Motor neuron (in vitro differentiated cells): ENCODE measurements at places on chromosomes 11 and 22.

DNA sequence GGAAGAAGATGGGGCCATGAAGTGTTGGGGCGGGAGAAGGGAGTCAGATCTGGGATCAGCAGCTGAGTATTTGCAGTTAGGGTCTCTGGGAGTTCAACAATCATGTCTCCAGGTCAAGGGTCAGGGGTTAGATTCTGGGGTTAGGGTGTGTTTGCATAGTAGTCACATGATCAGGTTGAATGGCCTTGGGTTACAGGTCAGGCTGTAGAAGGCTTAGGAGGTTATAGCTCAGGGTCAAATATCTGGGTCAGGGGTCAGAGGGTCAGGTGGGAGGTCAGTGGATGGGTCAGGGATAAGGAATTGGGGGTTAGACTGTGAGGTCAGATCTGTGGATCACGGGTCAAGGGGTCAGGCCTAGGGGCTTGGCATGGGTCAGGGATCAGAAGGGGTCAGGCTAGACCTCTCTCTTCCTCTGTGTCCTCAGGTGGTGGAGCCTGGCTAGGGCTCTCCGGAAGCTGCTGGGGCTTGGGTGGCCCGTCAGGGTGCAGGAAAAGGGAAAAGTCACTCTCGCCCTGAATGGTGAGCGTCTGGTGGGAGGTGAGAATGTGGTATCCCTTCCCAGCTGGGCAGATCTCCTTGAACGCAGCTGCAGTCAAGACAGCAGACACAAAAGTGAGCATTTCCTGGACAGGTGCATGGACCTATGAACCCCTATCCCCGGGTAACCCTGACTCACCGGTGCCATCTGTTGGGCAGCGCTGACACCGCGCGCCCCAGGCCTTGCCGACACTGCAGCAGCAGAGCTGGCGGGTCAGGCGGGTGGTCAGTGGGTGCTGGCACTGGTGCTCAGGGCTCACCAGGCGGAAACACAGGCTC is 6.4 kb downstream of the LTBP3 start:
- no peak for ATAC-seq

GRCh38 chr11:28072321-28072720 is 35.6 kb downstream of the KIF18A start:
- ATAC-seq: no peak

GRCh38 chr11:83970061-83970671 is 684.0 kb upstream of the CCDC90B start:
- no peak for ATAC-seq

- peak; percentile 79 for ATAC-seq
Measured at GRCh38 chr11:12377106-12377823, at the start of gene PARVA. PARVA (plus strand) TSS chr11:12377571; CDS start chr11:12377648, 77 bp downstream.

DNA sequence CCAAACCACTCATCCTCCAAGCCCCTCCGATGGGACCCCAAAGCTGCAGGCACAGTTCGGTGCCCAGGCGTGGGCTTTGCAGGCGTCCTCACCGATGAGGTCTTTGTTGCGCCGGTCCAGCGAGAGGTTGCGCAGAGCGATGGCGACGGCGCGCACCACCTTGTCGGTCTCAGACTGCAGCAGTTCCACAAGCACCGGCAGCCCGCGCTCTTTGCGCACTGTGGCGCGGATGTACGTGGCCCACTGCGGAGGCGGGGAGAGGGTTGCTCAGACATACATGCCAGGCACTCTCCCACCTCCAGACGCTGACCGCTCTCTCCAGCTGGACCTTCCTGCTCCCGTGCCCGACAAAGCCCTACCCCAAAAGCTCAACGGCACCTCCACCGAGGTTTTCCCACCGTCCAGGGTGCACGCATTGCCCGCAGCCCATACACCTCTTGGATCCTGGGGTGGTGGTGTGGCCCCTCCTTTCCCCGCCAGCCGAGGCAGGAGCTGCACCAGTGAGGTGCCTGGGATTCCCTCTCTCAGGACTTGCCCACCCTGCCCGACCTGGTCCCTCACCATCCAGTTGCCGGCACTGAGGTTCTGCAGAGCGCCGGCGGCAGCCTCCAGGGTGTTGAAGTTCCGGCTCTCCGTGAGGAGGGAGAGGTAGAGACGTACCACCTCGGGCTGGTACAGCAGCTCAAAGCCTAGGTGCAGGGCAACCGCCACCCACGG is 32.1 kb upstream of the TXNRD2 start:
- ATAC-seq: no peak

DNA sequence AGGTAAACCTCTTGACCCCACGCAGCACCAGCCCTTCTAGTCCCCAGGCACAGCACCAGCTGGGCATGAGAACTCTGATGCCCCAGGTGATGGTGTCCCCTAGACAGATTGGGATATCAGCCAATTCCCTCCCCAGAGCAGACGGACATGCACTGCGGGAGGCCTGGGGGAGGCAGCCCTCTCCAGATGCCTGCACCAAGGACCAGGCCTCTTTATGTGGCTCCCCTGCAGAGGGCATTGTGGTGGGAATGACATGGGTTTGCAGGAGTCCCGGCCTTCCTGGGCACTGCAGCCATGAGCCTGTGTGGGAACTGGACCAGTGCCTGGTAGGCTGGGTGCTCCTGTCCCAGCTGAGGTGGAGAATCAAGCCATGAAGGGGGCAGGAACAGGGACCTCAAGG is 25.9 kb downstream of the PPM1F start:
- ATAC-seq: no peak

- no peak for ATAC-seq
Measured at GRCh38 chr11:102983486-102983885, 28.0 kb upstream of the MMP13 start.

GRCh38 chr22:27620367-27621154 is 181.0 kb downstream of the MN1 start:
- peak; percentile 40 for ATAC-seq

DNA sequence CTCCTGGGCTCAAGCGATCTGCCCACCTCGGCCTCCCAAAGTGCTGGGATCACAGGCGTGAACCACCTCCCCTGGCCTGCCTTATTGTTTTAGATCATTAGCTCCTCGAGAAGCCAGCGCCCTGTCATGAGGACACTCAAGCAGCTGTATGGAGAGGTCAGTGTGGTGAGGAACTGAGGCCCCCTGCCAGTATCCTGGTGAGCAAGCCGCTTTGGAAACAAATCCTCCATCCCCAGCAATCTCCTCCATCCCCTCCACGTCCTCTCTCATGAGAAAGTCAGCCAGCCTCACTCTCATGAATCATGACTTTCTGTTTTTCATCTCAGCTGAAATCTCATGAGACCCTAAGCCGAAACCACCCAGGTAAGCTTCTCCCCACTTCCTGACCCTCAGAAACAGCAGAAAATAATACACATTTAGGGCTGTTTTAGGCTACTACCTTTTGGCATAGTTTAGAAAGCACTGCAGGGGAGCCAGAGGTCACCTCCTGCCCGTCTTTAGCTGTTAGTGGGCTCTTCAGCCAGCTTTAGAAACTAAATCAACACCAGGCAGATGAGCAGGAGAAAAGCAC is 56.0 kb downstream of the CTTN start:
- ATAC-seq: no peak

DNA sequence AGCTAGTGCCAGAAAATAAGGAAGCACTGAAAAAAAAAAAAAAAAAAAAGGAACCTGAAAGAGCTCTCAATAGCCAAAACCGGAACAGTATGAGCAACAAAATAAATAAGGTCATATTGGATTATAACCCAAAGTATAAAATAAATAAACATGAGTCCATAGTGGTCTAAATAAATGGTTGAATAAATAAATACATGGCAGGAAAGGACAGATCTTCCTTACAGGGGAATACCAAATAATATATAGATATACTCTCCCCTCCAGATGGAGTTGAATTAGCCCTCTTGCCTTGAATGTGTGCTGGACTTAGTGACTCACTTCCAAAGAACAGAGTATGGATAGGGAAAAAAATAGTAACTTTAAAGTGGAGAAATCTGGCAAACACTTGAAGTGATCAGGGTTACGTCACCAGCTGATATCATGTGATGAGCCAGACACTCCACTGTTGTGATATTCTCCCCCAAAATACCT is 14.3 kb upstream of the ARRB1 start:
- peak; percentile 25 for ATAC-seq

DNA sequence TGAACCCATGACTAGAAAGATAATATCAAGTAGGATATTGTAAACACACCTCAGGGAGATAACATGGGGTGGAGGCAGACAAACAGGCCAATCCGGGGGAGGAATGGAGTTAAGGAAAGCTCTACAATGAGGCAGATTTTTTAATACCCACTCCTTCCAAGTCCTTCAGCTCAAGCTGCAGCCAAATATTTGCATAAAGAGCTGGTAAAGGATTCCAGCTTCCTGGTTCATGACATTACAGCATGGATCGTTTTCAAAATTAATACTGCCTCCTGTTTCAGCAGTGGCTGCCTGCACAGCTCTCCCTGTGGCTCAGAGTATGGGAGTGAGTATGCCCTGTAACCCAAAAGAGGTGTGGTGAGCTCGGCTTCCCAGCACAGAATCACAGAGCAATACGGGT is 5.1 kb downstream of the POU2AF3 start:
- no peak for ATAC-seq

DNA sequence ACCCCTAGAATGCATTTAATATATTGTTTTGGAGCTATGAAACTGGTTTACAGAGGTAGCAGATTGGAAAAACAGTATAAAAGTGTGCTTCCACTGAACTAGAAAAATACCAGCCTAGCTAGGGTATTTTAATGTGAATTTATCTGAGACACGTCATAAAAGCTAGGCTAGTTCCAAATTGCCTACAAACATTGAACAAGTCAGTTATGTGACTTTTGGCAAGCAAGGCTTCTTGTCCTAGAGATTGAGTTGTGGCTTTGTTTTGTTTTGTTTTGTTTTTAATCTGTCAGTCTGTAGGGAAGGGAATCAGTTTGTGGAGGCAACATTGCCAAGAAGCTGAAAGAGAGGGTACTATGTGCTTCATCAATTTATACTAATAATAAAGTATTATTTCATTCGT is 24.2 kb downstream of the RTN3 start:
- no peak for ATAC-seq

- ATAC-seq: peak; percentile 74
Measured at GRCh38 chr22:33579448-33580093, 340.7 kb downstream of the LARGE1 start.

DNA sequence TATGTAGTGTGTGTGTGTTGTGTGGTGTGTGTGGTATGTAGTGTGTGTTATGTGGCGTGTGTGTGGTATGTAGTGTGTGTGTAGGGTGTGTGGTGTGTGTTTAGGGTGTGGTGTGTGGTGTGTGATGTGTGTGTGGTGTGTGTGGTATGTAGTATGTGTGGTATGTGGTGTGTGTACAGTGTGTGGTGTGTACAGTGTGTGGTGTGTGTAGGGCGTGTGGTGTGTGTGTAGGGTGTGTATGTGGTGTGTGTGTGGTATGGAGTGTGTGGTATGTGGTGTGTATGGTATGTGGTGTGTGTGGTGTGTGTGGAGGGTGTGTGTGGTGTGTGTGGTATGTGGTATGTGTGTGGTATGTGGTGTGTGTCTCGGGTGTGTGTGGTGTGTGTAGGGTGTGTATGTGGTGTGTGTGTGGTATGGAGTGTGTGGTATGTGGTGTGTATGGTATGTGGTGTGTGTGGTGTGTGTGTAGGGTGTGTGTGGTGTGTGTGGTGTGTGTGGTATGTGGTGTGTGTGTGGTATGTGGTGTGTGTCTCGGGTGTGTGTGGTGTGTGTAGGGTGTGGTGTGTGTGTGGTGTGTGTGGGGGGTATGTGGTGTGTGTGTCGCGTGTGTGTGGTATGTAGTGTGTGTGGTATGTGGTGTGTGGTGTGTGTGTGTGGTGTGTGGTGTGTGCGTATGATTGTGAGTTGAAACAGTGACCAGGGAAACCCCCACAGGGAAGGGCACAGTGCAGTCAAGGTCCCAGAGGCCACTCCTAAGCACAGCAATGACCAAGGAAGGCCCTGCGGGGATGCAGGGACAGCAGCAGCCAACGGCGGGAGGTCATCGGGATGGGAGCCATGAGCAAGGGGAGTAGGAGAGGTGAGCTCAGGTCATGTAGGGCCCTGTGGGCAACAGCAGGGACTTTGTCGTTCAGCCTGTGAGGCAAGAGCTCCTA is 2.9 kb upstream of the PPP6R2 start:
- ATAC-seq: no peak

GRCh38 chr11:115208808-115209259 is 295.4 kb downstream of the CADM1 start:
- ATAC-seq: no peak

- no peak for ATAC-seq
Measured at GRCh38 chr11:81829976-81830375, 903.7 kb downstream of the FAM181B start.

GRCh38 chr11:116262370-116262769 is 510.4 kb downstream of the BUD13 start:
- no peak for ATAC-seq

- peak; percentile 2 for ATAC-seq
Measured at GRCh38 chr11:2306877-2307500, 5.2 kb downstream of the TSPAN32 start.

- ATAC-seq: no peak
Measured at GRCh38 chr11:2366276-2366675, 10.8 kb upstream of the CD81 start.

DNA sequence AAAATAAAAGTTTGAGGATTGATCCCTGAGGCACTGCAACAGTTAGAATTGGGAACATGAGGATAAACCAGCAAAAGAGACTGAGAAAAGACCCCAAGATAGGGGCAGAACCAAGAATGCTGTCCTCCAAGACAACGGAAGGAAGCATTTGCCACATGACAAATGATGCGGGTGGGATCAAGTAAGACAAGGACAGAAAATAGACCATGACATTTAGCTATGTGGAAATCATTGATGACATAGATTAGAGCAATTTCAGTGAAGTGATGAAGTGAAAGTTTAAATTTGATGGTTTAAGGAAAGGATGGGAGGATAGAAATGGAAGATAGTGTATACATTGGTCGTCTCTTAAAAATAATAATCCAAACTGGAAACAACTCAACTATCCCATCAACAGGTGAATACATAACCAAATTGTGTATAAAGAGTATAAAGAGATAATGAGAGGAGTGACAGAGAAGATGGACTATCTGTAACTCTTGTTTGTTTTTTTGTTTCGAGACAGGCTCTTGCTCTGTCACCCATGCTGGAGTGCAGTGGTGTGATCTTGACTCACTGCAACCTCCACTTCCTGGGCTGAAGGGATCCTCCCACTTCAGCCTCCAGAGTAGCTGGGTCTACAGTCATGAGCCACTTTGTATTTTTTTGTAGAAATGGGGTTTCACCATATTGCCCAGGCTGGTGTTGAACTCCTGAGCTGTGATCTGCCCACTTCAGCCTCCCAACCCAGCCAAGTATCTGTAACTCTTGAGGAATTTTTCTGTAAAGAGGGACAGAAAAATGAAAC is 48.7 kb upstream of the FDX1 start:
- no peak for ATAC-seq

- ATAC-seq: no peak
Measured at GRCh38 chr11:8959546-8960166, 4.6 kb downstream of the TMEM9B start.

DNA sequence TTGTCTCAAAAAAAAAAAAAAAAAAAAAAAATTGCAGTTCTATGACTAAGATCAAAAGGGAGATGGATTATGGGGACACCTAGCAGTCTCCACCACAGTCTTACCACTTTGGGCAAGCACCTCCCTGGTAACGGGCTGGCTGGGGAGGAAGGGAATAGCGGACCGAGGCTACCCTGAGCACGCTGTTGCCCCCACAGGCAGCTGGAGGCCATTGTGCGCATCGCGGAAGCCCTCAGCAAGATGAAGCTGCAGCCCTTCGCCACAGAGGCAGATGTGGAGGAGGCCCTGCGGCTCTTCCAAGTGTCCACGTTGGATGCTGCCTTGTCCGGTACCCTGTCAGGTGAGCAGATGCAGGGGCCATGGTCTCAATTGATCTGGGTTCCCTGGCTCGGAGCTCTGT is 21.2 kb downstream of the MCM5 start:
- no peak for ATAC-seq

- no peak for ATAC-seq
Measured at GRCh38 chr11:17481905-17482304, 5.3 kb upstream of the ABCC8 start.
